ENCODE measurements at places on chromosomes 2 and 18.

DNA sequence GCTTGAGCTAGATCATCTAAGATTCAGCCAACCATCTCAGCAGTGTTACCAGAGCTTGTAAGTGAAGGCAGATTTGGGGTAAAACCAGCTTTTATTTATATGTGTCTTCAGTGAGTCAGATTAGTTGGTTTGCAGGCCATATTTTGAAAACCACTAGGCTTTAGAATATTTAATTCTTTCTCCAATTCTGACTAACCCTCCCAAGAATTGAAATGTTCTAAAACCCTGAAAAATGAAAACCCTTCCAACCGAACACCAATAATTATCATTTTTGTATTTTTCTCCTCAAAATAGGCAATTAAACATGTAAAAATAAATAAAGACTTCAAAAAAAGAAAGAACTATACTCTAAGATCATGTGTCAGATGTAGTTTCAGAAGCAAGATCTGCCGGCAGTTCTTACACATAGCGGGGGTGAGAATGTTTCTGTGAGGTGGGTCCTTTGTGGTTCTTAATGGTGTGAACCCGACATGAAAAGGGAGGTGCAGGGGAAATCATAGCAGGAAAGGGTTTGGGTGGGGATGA, 14.2 kb downstream of the PLEK start:
- DNase-seq, result no peak

GRCh38 chr2:23609254-23609653, 224.3 kb downstream of the KLHL29 start:
- DNase-seq, result no peak

DNA sequence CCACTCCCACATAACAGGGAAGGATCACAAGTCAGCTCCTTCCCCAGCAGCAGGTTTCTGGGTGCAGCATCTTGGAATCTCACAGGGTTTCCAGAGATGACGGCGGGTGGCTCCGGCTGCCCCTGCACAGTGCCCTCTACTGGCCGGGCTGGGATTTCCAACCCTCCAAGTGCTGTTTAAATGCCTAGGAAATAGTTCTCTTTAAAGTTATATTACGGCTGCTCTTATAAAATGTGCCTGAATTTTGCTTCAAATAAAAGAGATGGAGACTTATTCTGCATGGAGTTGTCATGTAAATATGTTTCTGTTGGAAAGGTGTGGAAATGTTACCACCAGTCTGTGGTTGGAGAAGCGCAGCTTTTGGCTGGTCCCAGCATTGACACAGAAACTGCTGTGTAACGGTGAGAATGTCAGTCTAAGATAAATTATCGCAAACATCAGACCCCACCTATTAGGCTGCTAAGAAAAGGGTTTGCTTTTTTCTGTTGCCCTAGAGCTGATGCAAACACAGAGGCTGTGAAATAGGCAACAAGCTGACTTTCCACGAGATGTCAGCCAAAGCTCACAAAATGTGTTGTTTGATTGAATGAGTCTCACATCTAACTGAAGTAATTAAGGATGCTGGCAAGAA, 3.3 kb upstream of the HJURP start:
- no peak for DNase-seq

DNA sequence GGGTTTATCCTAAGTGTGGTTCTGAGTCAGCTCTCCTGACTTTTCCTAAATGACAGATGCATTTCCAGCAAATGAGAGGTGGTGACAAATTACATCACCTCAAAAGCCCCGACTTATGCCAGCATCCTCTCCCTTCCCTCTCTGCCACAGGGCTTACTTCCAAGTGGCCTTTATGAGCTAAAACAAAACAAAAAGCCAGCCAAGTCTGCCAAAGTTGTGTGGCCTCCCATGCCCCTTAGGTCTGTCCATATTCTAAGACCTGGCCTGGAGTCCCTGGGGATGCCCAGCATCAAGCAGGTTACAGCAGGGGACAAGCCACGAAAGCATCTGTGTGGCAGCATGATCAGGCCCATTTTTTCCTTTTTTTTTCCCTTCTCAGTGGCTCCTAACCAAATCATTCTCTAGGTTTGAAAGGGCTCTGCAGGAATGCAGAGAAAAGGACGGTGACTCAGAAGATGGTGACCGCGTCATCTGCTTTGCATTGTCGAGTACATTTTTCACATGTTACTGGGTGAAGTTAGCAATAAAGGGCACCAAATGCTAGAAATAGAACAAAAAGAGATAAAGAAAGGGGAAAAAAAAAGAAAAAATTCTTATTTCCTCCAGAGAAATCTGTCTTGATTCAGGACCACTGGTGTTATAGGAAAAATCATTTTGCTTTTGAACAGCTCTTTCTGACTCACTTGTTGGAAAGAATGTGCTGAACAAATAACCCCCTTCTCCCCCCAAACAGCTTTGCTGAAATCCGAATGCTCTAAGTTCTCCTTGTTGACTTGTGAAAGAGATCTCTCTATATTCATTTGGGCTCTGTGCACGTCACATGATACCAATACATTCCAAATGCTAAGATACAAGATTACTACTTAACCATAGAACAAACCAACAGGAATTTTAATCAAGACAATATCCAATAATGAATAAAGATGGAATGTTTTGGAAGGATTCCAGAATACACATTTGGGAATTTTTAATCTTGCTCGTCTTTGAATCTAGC, 178.7 kb downstream of the EN1 start:
- no peak for DNase-seq

DNA sequence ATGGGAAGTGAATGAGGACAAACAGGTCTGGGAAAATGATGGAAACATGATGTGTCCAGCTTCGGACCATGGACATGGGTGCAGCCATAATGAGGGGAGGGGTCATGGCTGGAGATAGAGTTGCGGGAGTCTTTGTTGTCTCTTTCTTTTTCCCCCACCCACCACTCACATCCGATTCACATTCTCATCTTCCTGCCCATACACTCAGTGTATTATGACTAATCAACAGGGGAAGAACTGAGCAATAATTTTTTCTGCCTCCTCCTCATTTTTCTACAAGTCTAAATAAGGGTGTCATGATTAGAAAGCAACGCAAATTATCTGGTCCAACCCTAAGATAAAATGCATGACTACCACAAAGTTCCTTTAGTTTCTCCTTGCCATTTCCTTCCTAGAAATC, 5.7 kb upstream of the SERPINB2 start:
- DNase-seq, result no peak

GRCh38 chr2:191001032-191001431, 12.9 kb downstream of the STAT1 start:
- no peak for DNase-seq

DNA sequence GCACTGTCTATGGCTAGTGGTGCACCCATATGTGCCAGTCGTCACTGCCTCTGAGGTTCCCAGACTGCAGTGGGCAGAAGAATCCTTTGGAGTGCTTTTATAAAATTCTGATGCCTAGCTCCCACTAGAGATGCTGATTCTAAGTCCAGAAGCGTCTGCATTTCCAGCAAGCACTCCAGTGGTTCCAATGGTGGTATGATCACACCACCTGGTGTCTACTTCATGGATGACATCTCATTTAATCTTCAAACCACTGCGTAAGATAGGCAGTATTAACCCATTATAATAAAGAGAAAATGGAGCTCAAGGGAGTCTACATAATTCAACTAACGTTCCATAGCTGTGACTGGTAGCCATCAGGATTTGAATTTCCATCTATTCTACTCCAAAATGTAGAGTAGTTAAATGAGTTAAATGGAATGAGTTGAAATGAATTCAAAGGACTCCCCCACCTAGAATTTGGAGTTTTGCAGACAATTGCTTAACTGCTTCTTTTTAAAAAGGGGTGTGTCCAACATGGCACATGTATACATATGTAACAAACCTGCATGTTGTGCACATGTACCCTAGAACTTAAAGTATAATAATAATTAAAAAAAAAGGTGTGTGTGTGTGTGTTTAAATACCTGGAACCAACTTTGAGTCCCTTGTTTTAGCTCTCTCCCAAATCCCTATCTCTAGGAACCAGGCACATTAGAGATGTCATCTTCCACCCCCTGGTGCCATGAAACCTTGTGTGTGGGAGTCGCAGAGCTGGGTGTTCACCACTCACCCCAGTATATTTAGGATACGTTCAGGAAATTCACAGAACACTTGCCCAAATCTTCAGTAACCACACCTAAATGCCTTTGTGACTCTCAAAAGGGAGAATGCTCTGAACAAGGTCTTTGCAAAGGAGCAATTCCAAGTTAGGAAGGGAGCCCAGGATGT, 14.1 kb downstream of the LAMA3 start:
- DNase-seq, result no peak

DNA sequence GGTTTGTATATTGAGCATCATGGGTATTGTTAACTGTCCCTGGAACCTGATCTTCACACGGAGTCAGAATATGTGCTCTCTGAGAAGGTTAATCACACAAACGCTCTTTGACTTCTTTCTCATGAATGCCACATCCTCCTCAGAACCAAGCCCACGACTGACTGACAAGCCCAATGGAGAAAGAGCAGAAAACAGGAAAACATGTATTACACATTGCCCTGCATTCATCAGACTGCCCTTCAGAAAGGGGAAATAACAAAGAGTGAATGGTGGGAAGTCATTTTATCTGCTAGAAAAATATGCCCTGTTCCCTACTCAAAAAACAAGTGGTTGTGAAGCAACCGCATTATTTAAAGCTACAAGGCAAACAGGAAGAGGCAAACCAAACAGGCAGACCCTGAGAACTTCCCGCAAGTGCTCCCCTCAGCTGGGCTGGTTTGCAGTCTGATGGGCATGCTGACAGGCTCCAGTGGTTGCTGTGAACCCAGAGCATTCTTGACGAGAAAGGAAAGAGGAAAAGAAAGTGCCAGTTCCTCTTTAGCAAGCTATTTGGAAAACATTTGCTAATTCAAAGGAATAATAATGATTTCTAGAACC, 172.9 kb upstream of the SETBP1 start:
- DNase-seq, result no peak
